ENCODE measurements at places on chromosomes 2 and 18.

DNA sequence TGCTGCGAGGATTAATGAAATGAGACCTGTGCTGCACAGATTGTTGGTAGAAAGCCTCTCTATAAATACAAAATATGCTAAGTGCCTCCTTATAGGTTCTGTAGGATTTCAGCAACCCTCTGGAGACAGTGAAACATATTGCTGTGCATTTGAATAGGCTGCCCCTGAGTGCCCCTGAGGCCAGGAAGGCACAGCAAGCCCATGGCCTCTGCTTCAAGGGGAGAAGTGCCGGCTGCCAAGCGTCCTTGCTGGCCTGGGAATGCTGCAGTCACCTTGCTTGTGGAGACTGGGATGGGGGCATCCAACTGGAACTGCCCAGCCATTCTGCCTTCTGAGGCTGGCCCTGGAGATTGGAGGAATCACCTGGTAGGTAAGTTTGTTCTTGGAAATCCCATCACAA lies 397.2 kb upstream of the SMIM21 start:
- no peak for DNase-seq

DNA sequence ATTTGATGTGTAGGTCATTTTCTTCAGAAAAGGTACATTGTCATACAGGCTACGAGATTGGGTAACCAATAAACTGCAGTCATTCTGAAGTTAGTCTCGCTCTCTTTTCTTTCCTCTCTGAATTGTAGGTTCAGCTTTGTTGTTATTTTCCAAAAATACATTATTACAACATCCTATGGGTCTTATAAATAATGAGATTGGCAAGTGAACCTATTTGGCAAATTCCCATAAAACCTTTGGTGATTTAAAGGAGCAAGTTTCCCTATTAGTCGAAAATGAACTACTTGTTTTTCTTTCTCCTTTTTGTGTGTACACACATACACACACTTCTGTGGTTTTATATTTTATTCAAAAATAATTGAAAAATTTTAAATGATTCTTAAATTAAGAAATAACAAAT lies 67.0 kb downstream of the ARHGAP28 start:
- DNase-seq, result no peak

GRCh38 chr2:67824186-67824585 lies 238.6 kb downstream of the C1D start:
- no peak for DNase-seq

DNA sequence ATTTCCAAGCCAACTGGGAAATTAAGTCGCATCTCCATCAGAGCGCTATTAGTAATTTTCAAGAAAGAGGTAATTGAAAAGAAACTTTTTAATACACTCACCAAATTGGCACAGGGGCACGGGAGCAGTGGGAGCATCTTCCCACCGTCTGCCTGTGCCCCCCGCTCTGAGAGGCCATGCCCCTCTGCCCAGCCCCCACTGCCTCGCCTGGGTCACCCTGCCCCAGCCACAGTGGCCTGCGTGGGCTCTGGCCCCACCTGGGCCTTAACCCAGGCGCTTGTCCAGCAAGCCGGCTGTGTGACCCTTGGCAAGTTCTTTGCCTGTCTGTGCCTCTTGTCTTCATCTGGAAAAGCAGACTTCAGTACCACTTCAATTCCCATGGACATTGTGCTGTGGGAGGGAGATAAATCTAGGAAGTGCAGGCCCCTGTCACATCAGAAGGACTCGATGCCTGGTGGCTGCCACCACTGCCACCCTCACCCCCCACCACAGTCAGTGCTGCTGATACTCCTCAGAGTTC lies 31.9 kb downstream of the GLI2 start:
- DNase-seq, result no peak

DNA sequence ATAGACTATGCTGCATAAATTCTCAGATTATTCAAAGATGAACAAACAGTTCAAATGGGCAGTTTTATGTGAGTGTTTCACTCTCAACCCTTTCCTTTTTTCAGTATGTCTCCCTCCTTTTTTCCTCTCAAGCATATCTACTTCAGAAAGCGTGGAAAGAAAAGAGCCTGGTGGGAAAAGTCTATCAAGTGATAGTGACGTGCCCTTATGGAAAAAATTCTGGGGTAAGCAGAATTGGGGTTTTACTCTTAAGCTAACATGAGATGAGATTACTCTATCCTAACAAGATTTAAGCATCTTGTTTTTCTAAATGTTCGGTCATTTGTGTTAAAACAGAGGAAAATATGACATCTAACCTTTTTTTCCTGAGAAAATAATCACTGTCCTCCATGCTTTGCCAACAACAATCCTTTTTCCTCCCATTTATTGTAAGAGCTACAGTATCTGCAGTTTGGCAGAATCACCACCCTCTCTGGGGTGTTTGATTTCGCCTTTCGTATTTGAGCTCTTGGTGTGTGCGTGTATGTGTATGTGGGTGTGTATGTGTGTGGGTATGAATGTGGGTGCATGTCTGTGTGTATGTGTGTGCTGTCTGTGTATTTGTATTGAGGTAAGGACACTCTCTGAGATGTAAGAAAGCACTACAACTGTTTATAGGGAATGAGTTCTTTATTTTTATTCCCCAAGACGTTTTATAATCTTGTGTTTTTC lies 143.9 kb upstream of the L3MBTL4 start:
- DNase-seq, result no peak

DNA sequence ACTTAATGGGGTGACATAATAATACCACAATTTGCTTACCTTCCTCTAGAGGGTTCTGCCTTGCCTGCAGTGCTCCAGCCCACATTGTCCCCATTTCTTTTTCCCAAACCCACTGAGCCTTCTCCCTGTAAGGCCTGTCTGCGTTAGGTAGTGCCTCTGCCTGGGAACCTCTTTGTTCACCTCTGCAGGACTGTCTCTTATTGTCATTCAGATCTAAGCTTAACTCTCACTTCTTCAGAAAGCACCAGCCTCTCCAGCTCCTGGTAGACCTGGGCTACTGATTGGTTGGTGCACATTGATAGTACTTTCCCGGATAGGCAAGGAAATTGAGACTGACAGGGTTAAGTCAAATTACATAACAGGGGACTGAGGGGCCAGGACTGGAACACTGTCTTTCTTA lies 49.1 kb downstream of the CCDC85A start:
- no peak for DNase-seq

- DNase-seq, result no peak
Measured at GRCh38 chr2:216284708-216285107, 87.6 kb downstream of the MARCHF4 start.

- DNase-seq, result no peak
Measured at GRCh38 chr2:238021327-238021726, 39.5 kb upstream of the SCLY start.

GRCh38 chr2:240412975-240413812 lies 22.3 kb upstream of the GPC1 start:
- no peak for DNase-seq

- no peak for DNase-seq
Measured at GRCh38 chr2:41962922-41963622, 84.7 kb upstream of the PKDCC start.

- DNase-seq, result no peak
Measured at GRCh38 chr2:201855356-201855755, 49.0 kb downstream of the CDK15 start.

Measured in activated CD4-positive, alpha-beta T cell treated with anti-CD3 and anti-CD28 coated beads, Interleukin-2, Interleukin-6, amounts not matched to agents 100 ng/mL and 50 ng/mL, durations not matched to agents 16 hours and 8 hours (primary cell).